ENCODE measurements at places on chromosomes 7 and 10.
A peak's percentile ranks its signal among the peaks of the same experiment; 100 is the strongest.

- peaks cover 36% of the 10 kb centered on the region for H3K4me1 ChIP-seq
- H3K27me3 ChIP-seq: no peaks in the 10 kb centered on the region
- no peak overlapping the region for H3K27ac ChIP-seq
- H3K36me3 ChIP-seq: peaks cover 38% of the 10 kb centered on the region
Observed at GRCh38 chr10:42549851-42550250, 88.5 kb downstream of the ZNF33B start.

GRCh38 chr10:13759168-13759567, 172.4 kb downstream of the PRPF18 start:
- H3K36me3 ChIP-seq: no peaks in the 10 kb centered on the region
- H3K4me1 ChIP-seq: peaks cover 5% of the 10 kb centered on the region
- no peak overlapping the region for H3K27ac ChIP-seq
- no peaks in the 10 kb centered on the region for H3K27me3 ChIP-seq
- H3K4me3 ChIP-seq: no peak overlapping the region

GRCh38 chr10:132185601-132186487, 904 bp upstream of the DPYSL4 start:
- peaks cover 29% of the 10 kb centered on the region for H3K27me3 ChIP-seq
- peak; percentile 38 for DNase-seq
- no peak overlapping the region for H3K27ac ChIP-seq
- no peaks in the 10 kb centered on the region for H3K4me1 ChIP-seq
- peaks cover 3% of the 10 kb centered on the region for H3K36me3 ChIP-seq

GRCh38 chr10:25839683-25840082, 94.3 kb upstream of the MYO3A start:
- no peak overlapping the region for H3K4me3 ChIP-seq
- H3K4me1 ChIP-seq: no peaks in the 10 kb centered on the region
- no peaks in the 10 kb centered on the region for H3K36me3 ChIP-seq
- DNase-seq: no peak

GRCh38 chr10:82377608-82378007, 502.6 kb downstream of the NRG3 start:
- no peak overlapping the region for H3K27ac ChIP-seq
- no peaks in the 10 kb centered on the region for H3K4me1 ChIP-seq
- no peak overlapping the region for H3K4me3 ChIP-seq
- no peaks in the 10 kb centered on the region for H3K27me3 ChIP-seq
- H3K36me3 ChIP-seq: no peaks in the 10 kb centered on the region

DNA sequence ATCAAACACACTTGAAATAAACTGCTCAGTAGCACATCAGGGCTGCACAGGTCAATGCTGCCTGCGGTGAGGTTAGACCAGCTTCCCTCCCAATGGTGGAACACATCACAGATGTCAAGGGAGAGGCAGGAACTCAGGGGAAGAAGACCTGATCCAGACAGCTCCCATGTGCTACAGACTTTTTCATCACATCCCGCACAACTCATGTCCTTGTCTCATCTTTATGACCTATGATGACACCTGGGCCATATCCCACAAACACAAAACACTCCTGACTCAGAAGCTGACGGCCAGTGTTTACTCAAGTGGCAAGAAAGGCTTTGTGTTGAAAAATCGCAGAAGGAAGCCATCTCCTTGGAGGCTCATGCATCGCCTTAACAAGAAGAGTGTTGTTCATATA, 91.6 kb downstream of the HTR5A start:
- no peak for DNase-seq
- H3K36me3 ChIP-seq: peaks cover 2% of the 10 kb centered on the region
- H3K4me1 ChIP-seq: no peaks in the 10 kb centered on the region
- H3K4me3 ChIP-seq: no peak overlapping the region
- H3K27ac ChIP-seq: no peak overlapping the region

- no peak for DNase-seq
- no peak overlapping the region for H3K27ac ChIP-seq
- H3K36me3 ChIP-seq: peaks cover 12% of the 10 kb centered on the region
- peaks cover 7% of the 10 kb centered on the region for H3K27me3 ChIP-seq
- no peak overlapping the region for H3K4me3 ChIP-seq
Observed at GRCh38 chr7:97187067-97187466, 69.6 kb downstream of the SDHAF3 start.

GRCh38 chr10:87740254-87740655, 77.8 kb downstream of the ATAD1 start:
- H3K4me1 ChIP-seq: no peaks in the 10 kb centered on the region
- H3K4me3 ChIP-seq: no peak overlapping the region
- H3K36me3 ChIP-seq: no peaks in the 10 kb centered on the region
- H3K27ac ChIP-seq: no peak overlapping the region
- peaks cover 6% of the 10 kb centered on the region for H3K27me3 ChIP-seq

DNA sequence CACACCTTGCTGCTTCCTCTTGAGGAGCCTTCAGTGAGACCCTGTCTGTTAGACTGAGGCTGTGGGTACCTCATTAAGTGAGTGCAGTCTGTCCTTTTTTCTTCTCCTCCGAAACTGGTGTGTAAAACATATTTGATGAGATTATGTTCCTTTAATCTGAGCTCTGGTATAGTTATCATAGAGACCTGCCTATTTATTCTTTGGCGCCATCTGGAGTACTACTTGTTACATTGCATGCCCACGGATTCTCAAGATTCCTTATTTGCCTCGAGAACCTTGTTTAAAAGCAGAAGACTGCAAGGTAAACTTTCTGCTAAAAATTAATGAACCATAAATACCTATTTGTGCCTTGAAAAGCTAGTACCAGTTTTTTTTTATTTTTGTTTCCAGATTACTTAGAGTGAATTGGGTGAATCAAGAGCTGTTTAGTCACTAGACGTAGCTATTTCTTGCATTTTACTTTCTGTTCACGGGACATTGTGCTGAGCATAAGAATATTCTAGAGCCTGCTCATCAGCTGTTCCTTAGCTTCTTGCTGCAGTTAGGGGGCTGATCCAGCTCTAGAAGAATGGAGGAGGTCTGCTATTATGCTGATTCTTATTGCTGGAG, 16.9 kb upstream of the STMP1 start:
- no peak for DNase-seq
- no peak overlapping the region for H3K4me3 ChIP-seq
- no peaks in the 10 kb centered on the region for H3K4me1 ChIP-seq
- no peaks in the 10 kb centered on the region for H3K27me3 ChIP-seq
- no peak overlapping the region for H3K27ac ChIP-seq
- peaks cover 18% of the 10 kb centered on the region for H3K36me3 ChIP-seq

- peak overlapping the region; percentile 94 for H3K27ac ChIP-seq
- peak overlapping the region; percentile 70 for H3K4me3 ChIP-seq
- H3K27me3 ChIP-seq: no peaks in the 10 kb centered on the region
- no peak for DNase-seq
Observed at GRCh38 chr10:6054884-6055283, 7.3 kb downstream of the IL2RA start.

- H3K27me3 ChIP-seq: no peaks in the 10 kb centered on the region
- H3K36me3 ChIP-seq: peaks cover 1% of the 10 kb centered on the region
- H3K4me1 ChIP-seq: peaks cover 10% of the 10 kb centered on the region
Observed at GRCh38 chr7:41773756-41774155, 70.9 kb upstream of the INHBA start.

- H3K4me3 ChIP-seq: no peak overlapping the region
- H3K27ac ChIP-seq: no peak overlapping the region
- H3K36me3 ChIP-seq: no peaks in the 10 kb centered on the region
- no peaks in the 10 kb centered on the region for H3K27me3 ChIP-seq
- peaks cover 7% of the 10 kb centered on the region for H3K4me1 ChIP-seq
Observed at GRCh38 chr10:77840636-77841035, 85.9 kb downstream of the DLG5 start.

DNA sequence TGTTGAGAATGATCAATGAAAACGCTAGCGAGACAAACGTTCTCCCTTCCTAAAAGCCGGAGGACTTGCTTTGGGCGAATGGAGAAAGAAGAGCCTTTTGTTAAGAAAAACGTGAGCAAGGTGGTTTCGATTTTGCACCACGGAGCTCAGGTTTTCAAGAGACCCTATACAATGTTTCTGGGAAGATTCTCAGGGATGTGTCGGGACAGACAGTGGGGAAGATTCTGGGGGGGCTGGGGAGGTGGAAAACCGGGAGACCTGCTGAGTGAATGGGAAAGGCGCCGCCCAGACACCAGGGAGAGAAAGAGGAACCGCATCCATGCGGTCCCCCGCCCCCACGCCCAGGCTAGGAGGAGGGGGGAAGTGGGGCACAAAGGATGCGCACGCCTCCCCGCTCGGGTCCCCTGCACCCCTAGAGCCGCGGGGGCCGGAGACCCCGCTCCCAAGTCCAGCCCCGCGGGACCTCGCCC, 745 bp downstream of the YWHAG start:
- peak; percentile 63 for DNase-seq
- H3K4me3 ChIP-seq: peak overlapping the region; percentile 87
- peaks cover 25% of the 10 kb centered on the region for H3K4me1 ChIP-seq
- peaks cover 10% of the 10 kb centered on the region for H3K36me3 ChIP-seq
- no peaks in the 10 kb centered on the region for H3K27me3 ChIP-seq
- H3K27ac ChIP-seq: peak overlapping the region; percentile 97

GRCh38 chr7:146655928-146656797, 539.6 kb downstream of the CNTNAP2 start:
- H3K27me3 ChIP-seq: no peaks in the 10 kb centered on the region
- no peak overlapping the region for H3K27ac ChIP-seq
- no peak overlapping the region for H3K4me3 ChIP-seq

DNA sequence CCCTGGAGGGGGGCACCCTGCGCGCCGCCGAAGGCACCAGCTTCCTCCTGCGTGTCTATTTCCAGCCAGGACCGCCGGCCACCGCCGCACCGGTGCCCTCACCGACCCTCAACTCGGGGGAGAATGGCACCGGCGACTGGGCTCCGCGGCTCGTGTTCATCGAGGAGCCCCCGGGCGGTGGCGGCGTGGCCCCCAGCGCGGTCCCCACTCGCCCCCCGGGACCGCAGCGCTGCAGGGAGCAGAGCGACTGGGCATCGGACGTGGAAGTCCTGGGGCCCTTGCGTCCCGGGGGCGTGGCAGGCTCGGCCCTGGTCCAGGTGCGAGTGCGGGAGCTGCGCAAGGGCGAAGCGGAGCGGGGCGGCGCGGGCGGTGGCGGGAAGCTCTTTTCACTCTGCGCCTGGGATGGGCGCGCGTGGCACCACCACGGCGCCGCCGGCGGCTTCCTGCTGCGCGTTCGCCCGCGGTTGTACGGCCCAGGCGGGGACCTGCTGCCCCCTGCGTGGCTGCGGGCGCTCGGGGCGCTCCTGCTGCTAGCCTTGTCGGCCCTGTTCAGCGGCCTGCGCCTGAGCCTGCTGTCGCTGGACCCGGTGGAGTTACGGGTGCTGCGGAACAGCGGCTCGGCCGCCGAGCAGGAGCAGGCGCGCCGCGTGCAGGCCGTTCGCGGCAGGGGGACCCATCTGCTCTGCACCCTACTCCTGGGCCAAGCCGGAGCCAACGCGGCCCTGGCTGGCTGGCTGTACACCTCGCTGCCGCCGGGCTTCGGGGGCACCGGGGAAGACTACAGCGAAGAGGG, 594 bp downstream of the CNNM1 start:
- no peak overlapping the region for H3K27ac ChIP-seq
- no peaks in the 10 kb centered on the region for H3K4me1 ChIP-seq
- H3K4me3 ChIP-seq: peak overlapping the region; percentile 29
- DNase-seq: no peak
- peaks cover 25% of the 10 kb centered on the region for H3K27me3 ChIP-seq

GRCh38 chr7:145643981-145644380, 472.6 kb upstream of the CNTNAP2 start:
- no peaks in the 10 kb centered on the region for H3K27me3 ChIP-seq
- no peak for DNase-seq
- H3K4me3 ChIP-seq: no peak overlapping the region
- no peak overlapping the region for H3K27ac ChIP-seq

DNA sequence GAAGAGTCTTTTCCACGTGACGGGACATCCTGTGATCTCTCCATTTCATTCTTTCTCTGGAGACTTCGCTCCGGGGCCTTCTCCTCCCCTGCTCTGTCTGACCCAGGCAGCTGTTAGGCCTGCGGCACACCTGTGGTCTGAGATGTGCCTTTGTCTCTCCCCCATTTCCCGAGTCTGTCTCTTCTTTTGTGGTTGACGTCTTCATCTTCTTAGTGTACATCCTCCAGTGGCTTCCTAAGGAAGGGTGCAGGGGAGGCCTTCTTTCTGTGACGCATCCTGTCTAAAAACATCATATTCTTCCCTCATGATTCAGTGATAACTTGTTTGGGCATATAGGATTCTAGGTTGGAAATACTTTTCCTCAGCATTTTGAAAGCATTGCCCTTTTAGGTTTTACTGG, 17.2 kb upstream of the ATP6V0E2 start:
- no peak for DNase-seq
- no peaks in the 10 kb centered on the region for H3K27me3 ChIP-seq
- H3K27ac ChIP-seq: no peak overlapping the region
- peaks cover 24% of the 10 kb centered on the region for H3K36me3 ChIP-seq
- no peak overlapping the region for H3K4me3 ChIP-seq

- DNase-seq: no peak
- H3K27me3 ChIP-seq: no peaks in the 10 kb centered on the region
- H3K36me3 ChIP-seq: peaks cover 13% of the 10 kb centered on the region
Observed at GRCh38 chr7:104950006-104950405, 64.0 kb upstream of the KMT2E start.

DNA sequence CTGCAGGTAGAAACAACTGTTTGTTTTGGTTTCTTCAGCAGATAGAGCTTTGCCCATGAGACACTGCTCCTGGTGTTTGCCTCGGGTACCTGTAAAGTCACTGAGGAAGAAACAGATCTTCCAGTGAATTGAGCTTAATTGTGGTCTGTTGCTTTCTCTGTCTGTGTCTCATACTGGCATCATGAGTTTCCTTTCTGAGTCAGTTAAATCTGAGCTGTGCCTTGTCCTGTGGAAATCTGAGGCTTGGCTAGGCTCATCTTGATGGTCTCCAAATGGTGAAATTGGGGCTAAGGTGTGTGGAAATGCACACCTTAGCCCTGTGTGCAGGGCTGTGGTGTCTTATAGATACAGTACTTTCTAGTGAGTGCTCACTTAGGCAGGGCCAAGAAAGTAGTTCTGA, 67.4 kb downstream of the GBF1 start:
- no peak overlapping the region for H3K4me3 ChIP-seq
- peaks cover 11% of the 10 kb centered on the region for H3K36me3 ChIP-seq
- no peak overlapping the region for H3K27ac ChIP-seq

GRCh38 chr10:44937196-44938005, 22.2 kb upstream of the RASSF4 start:
- no peaks in the 10 kb centered on the region for H3K27me3 ChIP-seq
- no peak overlapping the region for H3K4me3 ChIP-seq
- DNase-seq: no peak
- H3K27ac ChIP-seq: no peak overlapping the region
- no peaks in the 10 kb centered on the region for H3K36me3 ChIP-seq

- H3K36me3 ChIP-seq: no peaks in the 10 kb centered on the region
- peaks cover 46% of the 10 kb centered on the region for H3K4me1 ChIP-seq
- H3K4me3 ChIP-seq: peak overlapping the region; percentile 69
Observed at GRCh38 chr10:6072215-6072934, 10.2 kb upstream of the IL2RA start.

- H3K4me1 ChIP-seq: no peaks in the 10 kb centered on the region
- no peak overlapping the region for H3K4me3 ChIP-seq
- H3K27ac ChIP-seq: no peak overlapping the region
Observed at GRCh38 chr7:26637610-26638009, 226.8 kb downstream of the SKAP2 start.

GRCh38 chr10:78685466-78686103, 383.2 kb upstream of the ZMIZ1 start:
- H3K36me3 ChIP-seq: no peaks in the 10 kb centered on the region
- H3K27ac ChIP-seq: no peak overlapping the region
- DNase-seq: no peak
- no peaks in the 10 kb centered on the region for H3K4me1 ChIP-seq

- no peaks in the 10 kb centered on the region for H3K36me3 ChIP-seq
- no peak overlapping the region for H3K4me3 ChIP-seq
- DNase-seq: no peak
- no peak overlapping the region for H3K27ac ChIP-seq
- H3K27me3 ChIP-seq: no peaks in the 10 kb centered on the region
- H3K4me1 ChIP-seq: peaks cover 43% of the 10 kb centered on the region
Observed at GRCh38 chr10:123399276-123399839, 245.2 kb downstream of the BUB3 start.

Measured in memory B cell (primary cell).